ENCODE measurements at places on chromosomes 7 and 10.

DNA sequence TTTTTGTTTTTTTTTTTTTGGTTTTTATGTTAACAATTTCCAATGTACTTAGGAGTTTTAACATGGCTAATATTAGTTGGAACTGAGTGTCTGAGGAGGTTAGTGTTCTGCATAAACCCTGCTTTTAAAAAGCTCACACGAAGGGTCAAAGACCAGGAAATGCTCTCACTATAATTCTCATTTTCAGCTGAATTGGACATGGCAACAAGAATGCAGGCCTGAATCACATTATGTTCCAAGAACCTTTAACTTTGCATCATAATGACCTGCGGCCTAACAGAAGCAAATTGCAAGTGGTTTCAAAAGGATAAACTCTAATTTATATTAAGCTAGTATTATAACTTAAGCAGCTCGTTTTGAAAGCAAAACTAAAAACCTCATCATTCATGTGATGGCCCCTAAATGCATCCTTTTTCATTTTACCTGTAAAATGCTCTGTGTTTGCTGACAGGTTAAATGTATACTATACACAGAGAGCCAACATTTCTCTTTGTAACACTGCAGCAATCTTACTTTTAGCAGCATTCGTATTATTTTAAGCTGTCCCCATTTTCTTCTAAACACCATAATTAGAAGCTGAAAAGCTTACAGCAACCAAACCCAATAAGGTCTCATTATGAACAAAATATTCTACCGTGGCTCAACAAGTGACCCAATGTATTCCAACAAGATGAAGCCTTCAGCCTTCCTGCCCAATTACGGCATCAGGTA is 242.8 kb upstream of the SP4 start:
- DNase-seq: no peak

DNA sequence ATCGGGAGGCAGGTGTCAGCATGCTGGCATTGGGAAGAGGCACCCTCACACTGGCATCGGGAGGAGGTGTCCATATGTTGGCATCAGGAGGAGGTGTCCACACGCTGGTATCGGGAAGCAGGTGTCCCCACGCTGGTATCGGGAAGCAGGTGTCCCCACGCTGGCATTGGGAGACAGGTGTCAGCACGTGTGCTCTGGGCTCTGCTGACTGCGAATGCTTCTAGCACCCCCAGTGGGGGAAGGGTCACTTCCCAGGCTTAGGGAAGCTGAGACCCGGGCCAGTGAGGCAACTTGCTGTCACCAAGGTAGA is 92.5 kb upstream of the IKZF1 start:
- no peak for DNase-seq

- no peak for DNase-seq
Observed at GRCh38 chr10:105540381-105540780, 899.3 kb downstream of the SORCS3 start.

DNA sequence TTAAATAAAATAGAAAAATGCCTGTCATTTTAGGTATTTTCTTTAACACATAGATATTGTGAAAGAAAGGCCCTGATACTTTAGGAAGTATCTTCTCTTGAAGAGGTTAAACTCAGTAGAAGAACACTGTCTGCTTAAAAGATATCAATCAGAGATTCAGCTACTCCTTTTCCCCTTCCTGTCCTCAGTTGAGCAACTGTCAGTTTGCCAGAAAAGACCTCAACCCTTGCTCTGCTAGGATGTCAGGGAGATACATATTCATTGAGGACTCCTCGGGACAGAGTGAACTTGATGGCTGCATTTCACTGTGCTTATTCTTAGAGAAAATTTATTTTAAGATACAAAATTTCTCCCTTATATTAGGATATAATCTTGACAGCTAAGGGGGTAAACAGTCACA is 173.6 kb upstream of the CACNA2D1 start:
- DNase-seq: no peak

DNA sequence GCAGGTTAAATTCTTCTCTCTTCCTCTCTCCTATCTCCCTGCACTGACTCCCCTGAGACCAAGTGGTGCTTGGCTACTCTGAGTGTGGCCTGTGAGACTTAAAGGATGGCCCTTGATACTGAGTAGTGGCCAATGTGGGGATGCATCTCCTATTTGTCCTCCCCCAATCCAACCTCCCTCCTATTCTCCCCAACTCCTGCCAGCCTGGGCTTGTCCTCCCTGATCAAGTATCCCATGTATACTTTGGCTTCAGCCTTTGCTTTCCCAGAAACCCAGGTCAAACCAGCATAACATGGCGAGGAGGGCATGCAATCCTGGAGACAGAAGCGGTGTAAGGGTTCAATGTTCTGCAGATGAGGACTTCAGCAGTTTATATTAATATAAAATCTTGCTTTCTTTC is 77.9 kb upstream of the GRB10 start:
- DNase-seq: no peak

- DNase-seq: no peak
Observed at GRCh38 chr10:84537447-84537931, 209.1 kb downstream of the CCSER2 start.

- no peak for DNase-seq
Observed at GRCh38 chr7:149854611-149855360, 16.6 kb downstream of the ZNF862 start.

GRCh38 chr10:74824900-74825370 is 1.5 kb upstream of the KAT6B start:
- peak; percentile 54 for DNase-seq

DNA sequence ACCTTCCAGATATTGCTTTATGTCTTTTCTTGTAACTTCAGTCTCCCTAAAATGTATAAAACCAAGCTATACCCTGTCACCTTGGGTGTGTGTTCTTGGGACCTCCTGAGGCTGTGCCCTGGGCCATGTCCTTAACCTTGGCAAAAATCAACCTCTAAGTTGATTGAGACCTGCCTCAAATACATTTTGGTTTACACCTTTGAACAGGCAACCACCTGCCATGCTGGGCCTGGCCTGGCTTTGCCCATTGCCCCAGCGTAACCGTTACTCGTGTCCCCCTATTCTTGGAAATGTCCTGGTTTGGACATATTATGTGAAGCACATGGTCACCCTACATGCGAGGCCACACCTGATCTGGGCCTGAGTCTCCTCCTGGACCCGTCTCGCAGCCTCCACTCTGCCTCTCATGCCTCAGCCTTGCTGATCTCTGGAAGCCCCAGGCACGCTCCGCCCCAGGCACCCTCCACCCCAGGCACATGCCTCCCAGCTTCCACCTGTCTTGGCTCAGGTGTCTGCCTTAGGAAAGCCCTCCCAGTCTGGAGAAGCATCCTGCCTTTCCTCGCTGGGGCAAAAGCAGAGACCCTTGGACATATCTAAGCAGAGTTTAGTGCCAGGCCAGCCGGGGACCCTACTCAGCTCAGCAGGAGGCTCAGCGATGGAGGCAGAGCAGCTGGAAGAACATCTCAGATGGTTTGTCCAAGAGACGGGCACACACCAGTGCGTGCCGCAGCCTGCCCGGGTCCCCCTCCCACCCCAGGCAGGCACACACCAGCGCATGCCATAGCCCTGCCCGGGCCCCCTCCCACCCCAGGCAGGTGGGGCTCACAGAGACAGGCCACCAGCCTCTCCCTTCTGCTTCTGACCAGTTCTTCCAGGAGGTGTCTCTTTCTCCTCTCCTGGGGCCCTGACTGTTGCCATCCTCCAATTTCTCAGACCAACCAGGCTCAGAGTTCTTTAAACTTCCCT is 4.0 kb upstream of the VIPR2 start:
- DNase-seq: no peak

GRCh38 chr10:89555688-89556445 is 20.5 kb upstream of the SLC16A12 start:
- no peak for DNase-seq

GRCh38 chr10:124993736-124994451 is 52.0 kb downstream of the ZRANB1 start:
- DNase-seq: no peak

GRCh38 chr10:85786401-85786899 is 580.1 kb downstream of the GRID1 start:
- DNase-seq: no peak

DNA sequence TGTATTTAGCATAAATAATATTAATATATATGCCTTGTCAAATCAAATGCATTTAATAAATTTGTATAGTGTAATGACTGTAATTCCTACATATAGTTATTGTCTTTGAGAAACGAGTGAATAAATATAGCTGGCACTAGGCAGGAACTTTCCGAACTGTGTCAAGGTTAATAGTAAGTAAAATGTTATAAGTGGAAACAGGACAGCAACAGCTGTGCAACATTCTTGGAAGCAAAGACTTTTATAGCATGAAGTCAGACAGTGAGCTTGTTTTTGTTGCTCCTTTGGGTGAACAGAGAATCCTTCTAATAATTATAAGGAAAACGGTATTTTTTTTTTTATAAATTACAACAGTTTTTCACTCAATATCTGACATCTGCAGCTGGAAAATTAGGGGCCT is 14.0 kb upstream of the EXOC6 start:
- DNase-seq: no peak

GRCh38 chr10:36110097-36110496 is 468.0 kb upstream of the FZD8 start:
- DNase-seq: no peak

DNA sequence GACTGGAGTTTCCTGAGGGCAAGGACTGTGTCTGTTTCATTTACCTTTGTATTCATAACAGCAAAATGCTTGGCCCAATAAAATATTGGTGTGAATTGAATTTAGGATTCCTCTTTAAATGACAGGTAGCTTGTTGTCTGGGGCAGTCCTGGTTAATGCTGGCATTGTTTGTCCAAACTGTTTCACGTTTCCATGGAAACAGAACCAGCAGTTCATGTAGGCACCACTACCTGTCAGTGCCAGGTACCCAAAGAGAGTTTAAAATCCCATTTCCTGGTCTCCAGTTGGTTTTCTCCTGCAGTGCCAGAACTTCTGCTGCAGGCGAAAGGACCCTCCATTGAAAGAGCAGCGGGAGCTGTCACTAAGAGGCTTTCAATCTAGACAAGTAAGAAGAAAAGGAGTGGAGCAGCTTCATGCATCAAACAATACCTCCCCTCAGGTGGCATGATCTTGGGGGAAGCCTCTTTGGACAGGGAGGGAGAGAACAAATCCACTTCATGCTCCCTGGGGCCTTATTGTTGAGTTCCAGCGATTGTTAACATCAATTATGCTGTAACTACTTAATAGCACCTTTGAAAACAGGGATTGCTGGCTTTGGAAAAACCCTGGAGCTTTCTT is 109.6 kb downstream of the KIF20B start:
- DNase-seq: no peak

DNA sequence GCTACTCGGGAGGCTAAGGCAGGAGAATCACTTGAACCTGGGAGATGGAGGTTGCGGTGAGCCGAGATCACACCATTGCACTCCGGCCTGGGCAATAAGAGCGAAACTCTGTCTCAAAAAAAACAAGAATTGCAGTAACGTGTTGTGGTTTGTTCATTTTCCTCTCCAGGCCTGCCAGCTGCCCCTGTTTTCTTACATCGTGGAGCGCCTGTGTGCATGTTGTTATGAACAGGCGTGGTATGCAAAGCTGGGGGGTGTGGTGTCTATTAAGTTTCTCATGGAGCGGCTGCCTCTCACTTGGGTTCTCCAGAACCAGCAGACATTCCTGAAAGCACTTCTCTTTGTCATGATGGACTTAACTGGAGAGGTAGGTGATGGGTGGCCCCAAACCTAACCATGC is 52.1 kb downstream of the TRRAP start:
- DNase-seq: no peak

GRCh38 chr10:54622017-54622416 is 179.0 kb downstream of the PCDH15 start:
- DNase-seq: no peak

DNA sequence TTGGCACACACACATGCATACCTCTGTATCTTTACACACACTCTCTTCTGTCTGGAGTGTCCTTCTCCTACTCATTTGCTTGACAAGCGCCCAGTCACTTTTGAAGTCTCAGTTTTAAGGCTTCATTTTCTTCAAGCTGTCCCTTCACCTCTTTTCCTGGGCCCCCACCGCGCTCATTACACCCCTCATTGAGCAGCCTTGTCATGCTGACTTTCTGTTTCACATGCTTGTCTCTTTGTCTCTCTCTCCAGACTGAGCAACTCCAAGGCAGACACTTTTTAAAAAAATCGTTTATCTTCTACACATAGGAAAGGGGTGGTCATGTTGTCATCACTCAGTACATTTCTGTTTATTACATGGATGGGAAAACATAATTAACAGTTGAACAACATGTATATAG is 225.2 kb upstream of the FZD1 start:
- no peak for DNase-seq

- DNase-seq: no peak
Observed at GRCh38 chr10:26215935-26216584, 514 bp upstream of the GAD2 start.

- no peak for DNase-seq
Observed at GRCh38 chr7:4024133-4024532, 658.0 kb upstream of the FOXK1 start.

DNA sequence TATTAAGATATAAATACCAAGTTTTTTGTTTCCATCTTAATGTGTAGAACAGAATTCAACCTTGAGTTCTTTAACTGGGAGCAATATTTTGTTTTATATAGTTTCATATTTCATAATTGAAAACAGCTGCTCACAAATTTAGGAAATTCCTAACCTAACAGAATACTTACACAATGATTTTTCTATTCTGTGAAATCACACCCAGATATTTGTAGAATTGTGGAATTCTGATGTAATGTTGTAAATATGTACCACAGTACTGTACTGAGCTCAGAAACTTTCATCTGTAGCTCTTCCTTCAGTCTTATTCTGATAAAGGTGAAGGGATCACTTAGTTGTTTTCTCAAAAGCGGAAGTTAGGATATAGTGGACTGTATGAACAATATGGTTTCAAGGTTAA is 143.4 kb upstream of the GLI3 start:
- no peak for DNase-seq

DNA sequence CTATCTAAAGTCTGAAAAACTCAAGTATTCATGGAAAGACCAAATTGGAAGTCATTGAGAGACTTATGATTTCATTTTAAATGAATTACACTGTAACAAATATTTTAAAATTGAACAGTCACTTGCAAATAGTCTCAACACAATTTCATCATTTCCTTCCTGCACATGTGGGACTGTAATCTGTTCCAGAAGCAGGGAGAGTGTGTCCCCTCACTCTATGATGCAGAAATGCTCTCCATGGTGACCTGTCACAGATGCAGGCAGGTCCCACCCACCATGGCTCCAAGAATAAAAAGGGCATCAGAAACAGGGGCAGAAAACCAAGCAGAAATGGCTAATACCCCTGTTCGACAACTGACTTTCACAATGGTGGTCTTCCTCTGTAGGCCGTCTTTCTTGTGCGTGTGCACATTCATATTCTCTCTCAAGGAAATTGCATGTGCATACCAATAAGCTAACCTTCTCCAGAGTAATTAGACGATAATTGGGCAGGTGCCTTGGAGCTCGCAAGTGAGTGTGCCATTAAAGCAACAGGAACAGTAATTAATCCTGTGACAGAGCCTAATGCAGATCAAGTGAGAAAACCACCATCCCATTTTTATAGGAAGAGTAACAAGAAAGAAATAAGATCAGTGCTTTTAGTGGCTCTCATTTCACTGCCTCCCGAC is 170.9 kb downstream of the ZMYND11 start:
- no peak for DNase-seq

Data from effector CD8-positive, alpha-beta T cell (primary cell).